ENCODE measurements at places on chromosomes 6 and 20.

GRCh38 chr20:34294563-34294962, 8.6 kb downstream of the AHCY start:
- DNase-seq, result no peak

DNA sequence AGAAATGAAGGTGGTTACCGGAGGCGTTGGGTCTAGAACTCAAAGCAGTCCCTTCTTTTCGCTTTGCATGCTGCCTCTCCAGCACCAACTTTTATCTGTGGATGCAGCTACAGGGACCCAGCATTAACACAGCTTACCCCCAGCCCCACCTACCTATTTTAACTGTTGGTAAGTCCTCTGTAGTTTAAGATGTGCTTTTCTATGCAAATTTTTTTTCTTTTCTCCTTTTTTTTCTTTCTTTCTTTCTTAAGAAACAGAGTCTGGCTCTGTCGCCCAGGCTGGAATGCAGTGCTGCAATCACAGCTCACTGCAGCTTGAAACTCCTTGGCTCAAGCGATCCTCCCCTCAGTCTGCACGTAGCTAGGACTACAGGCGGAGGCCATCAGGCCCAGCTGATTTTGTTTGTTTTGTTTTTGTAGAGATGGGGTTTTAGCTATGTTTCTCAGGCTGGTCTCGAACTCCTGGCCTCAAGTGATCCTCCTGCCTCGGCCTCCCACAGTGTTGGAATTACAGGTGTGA, 6.5 kb upstream of the USP45 start:
- no peak for DNase-seq

GRCh38 chr20:54219751-54220426, 12.0 kb downstream of the PFDN4 start:
- no peak for DNase-seq

- DNase-seq, result no peak
Measured at GRCh38 chr6:45658958-45659357, 281.2 kb upstream of the SUPT3H start.

DNA sequence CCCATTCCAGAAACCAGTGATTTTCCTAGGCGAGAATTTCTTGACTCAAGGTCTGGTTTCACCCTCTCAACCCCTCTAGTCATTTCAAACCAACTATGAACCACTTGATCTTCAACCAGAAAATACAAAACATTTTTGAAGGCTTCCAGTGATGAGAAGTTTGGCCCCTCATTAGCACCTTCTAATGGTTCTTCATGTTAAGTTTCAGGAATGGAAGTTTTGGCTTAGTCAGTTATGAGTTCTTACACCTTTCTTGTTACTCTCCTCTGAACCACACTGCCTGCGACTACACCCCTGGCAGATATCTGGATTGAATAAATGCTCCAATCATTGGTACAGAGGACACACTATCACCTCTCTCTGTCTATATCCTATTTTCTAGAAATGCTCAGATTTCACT, 67.2 kb downstream of the GJA10 start:
- DNase-seq, result no peak

DNA sequence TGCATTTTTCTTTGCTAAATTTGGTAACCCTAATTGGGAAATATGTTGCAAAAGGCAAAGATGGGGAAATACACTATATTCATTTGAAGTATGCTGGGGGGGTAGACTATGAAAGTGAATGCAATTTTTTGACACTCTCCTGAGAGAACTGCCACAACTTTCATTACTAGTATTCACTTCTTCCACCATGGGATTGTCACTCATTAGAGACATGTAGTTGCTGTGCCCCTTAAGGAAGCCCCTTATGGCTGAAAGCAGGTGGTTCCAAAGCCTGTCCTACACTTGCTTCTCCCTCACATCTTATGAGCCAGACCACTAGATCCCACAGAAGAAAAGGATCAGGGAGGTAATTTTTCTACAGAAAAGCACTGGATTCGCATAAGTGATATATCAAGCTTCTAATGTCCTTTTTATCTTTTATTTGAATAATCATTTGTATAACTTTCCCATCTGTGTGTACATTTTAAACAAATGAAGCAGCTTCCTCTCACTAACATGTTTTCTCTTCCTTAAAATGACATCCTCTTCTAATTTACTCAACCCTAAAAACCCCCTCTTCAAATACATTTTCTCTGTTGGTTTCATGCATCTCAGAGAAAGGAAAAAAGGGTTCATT, 83.8 kb downstream of the GCLC start:
- DNase-seq, result no peak
